ENCODE measurements at places on chromosomes 2 and 18.

DNA sequence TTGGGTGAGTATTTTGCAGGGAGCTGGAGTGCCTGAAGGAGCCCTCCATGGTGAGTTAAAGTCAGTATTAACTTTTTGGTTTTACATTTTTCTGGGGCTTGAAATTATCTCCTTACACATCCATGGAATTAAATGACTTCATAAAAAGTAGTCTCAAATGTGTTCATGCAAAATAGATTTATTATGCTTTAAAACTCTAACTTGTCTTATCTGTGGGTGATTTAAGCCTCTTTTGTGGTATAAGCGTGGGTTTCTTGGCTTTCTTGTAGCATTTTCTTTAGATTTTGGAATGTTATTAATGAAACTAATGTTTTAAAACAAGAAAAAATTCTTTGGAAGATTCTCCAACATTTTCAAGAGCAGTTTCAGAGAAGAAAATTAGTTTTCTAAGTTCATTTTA, 27.8 kb downstream of the NABP1 start:
- no peak for DNase-seq

- no peak for DNase-seq
Measured at GRCh38 chr2:84435345-84436025, 23.6 kb downstream of the SUCLG1 start.

DNA sequence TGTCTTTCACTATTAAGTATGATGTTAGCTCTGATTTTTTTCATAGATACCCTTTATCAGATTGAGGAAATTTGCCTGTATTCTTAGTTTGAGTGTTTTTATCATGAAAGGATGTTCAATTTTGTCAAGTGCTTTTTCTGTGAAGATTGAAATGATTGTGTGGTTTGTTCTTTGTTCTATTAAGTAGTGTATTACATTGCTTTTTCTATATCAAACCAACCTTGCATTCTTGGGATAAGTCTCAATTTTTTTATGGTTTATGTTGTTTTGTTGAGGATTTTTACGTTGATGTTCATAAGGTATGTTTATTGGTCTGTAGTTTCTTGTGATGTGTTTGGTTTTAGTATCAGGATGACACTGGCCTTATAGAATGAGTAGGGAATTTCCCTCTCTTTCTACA, 19.1 kb downstream of the PDK1 start:
- DNase-seq = no peak

DNA sequence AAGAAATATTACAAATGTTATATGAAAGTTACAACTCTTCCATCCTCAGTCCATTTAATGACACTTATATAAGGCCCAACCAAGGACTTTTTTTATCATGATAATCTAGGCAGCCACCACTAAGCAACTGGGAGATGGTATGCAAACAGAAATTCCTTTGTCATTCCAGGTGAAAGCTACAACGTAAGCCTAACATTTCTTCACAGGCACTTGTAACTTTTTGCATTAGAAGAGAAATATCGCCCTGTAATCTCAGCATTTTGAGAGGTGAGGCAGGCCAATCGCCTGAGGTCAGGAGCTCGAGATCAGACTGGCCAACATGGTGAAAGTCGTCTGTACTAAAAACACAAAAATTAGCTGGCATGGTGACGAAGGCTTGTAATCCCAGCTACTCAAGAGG, 581.2 kb upstream of the SLC8A1 start:
- DNase-seq = no peak

DNA sequence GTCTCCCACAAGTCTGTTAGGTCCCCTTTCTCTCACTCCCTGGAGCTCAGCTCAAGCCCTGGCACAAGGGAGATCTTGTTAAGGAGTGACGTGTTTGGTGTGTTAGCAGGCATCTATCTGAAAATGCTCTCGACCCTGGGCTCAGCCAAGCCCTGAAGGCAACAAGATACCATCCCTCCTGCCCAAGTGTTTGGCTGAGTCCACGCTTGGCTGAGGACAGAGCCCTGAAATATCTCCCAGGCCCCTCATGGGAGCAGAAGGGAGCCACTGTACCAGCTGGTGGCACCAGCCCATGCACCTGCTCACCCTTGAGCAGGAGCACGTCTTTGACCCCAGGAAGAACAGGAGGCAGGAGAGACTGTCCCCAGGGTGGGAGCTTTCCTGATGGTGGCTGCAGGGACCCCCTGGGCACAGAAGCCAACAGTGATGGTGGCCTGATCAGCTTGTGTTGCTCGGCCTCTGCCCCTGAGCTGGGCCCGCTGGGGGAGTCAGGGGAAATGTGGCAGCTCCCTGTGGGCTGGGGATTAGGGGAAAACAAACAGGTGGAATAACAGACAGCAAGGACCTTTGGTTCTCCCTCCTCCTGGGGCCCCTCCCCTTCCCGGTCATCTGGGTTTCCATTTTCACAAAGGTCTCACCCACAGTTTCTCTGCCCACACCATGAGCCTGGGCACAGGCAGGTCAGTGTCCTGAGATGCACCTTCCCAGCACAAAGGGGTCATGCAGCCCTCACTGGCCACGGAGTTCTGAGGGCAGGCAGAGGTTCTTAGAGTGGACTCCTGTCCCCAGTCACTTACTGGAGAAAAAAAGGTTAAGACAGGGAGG, 91.6 kb downstream of the RHOB start:
- DNase-seq = no peak

DNA sequence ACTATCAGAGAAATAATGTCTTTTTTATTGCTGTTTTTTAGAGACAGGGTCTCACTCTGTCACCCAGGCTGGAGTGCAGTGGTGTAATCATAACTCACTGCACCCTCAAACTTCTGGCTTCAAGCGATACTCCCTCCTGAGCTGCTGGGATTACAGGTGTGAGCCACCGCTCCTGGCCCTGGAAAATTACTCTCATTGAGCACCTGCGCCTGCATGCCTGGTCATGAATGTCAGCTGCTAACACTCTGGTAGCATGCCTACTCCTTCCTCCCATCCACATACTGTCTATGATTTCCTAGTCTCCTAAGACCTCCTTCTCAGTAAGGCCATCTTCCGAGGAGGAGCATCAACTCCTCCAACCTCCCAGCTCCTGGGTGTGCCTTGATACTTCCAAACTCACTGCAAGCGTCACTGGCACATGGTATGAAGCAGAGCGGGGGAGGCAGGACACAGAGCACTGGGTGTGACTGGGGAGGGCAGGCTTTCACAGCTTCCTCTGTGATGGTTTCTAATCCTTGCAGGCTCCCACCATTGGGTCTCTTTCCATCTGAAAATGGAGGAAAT, 1.6 kb upstream of the MAP2 start:
- no peak for DNase-seq

DNA sequence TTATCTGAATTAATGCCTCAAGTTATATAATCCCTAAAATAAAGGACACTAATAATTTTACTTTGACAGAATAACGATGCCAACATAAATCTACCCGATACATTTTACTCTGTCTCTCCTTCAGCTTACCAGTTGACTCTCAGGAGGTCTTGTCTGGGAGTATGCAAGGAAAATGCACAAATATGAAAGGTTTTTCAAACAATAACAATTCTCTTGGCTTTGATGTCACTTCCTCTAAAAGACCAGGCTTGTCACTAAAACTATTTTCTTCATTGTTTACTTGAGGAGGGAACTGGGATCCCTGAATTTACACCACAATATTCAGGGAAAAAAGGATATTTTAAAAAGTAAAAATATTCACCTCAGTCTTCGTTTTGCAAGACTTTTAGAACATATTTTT, 97.2 kb downstream of the SOS1 start:
- no peak for DNase-seq

GRCh38 chr2:69693775-69694450, 48.0 kb upstream of the ANXA4 start:
- DNase-seq = no peak

DNA sequence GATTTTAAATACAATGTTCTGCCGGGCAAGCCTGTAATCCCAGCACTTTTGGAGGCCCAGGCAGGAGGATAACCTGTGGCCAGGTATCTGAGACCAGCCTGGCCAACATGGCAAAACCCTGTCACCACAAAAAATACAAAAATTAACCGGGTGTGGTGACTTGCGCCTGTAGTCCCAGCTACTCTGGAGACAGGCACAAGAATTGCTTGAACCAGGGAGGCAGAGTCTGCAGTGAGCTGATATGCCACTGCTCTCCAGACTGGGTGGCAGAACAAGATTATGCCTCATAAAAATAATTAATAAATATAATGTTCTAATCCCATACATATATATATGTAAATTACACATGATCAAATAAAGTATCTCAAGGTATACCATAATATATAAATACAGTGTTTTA, 119.3 kb downstream of the C2orf74 start:
- DNase-seq = peak; percentile 27

DNA sequence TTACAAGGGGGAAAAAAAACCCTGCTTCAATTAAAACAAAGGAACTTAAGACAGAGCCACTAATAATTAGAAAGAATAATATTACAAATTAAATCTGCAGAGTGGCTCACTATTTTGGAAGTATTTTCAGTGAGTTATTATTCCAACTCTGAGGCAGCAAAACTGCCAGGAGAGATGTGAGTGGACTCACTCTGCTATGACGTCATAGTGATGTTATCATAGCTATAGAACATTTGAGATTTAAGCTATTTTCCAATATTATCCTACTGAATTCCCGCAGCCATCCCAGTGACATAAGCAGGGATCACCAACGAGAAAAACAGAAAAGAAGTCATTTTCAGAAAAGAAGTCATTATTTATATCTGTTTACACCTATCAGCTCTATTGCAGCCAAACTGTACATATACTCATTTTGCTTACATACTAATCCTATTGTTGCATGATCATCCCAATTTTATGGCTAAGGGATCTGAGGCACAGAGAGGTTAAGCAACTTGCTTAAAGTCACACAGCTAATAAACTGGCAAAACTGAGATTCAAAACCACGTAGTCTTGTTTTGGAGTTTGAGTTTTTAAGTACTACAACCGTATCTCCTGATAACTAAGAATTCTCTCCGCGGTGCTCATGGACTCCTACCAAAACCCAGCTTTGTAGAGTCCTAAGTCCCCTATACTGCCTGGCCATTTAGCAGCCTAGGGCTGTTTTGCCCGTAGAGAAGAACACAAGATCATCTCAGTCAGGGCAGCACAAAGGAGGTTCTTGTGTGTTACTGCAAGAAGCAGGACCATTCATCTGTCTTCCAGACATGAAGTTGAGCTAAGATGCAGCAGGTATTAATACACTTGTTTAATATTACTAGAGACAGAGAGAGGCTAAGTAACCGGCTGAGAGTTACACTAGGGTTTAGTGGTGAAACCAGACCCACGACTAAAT, 299.8 kb downstream of the TCF4 start:
- no peak for DNase-seq

- no peak for DNase-seq
Measured at GRCh38 chr2:121994238-121995206, 239.1 kb downstream of the TSN start.

DNA sequence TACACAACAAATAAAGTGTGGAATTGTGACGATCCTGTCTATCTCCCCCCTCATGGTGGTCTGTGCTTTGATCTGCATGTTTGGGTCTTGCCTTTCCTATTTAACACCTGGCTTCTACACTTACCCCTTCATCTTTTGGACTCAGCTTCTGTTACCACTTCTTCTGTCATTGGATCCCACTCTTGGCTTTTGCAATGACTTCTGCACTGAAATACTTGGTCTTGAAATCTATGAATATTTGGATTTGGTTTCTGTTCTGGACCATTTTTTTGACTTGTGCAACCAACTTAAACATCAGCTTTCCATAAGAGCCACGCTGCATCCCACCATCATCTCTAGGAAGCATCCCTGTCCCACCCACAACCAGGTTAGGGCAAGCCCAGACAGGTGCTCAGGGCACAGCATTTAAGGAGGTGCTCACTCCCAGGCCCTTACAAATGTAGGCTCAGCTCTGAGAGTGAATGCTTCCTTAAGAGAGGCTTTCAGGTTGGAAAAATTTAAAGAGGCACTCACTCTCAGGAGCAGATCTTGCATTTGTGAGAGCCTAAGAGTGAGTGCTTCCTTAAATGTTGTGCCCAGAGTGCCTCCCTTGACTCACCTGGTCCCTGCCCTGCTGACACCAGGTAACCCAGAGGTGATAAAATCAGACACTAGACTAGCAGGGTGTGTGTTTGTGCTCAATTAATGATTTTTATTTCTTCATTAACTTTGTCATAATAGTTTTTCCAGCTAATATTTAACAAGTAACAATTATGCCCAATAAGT, 124.5 kb upstream of the SH3BP4 start:
- DNase-seq = no peak
